ENCODE measurements at places on chromosomes 13 and 19. TPM values are rescaled to one million over a fixed set of nuclear protein-coding genes. Genes with fewer than 3 reads are reported as not detected.

The EHD2 gene
- polyA plus RNA-seq: 93.3 TPM

The CALR gene
- 1,259 TPM for polyA plus RNA-seq

GRCh38 chr19:18776288-18776594, 14.9 kb downstream of the COMP start:
- no peak for DNase-seq

- DNase-seq: peak; percentile 16
Measured at GRCh38 chr19:52492201-52492993, 35.1 kb upstream of the ZNF808 start.

GRCh38 chr13:48749144-48749543, 95.4 kb downstream of the CYSLTR2 start:
- peak; percentile 68 for DNase-seq

- DNase-seq: peak; percentile 75
Measured at GRCh38 chr13:41465241-41465847, 8.0 kb downstream of the RGCC start.

DNA sequence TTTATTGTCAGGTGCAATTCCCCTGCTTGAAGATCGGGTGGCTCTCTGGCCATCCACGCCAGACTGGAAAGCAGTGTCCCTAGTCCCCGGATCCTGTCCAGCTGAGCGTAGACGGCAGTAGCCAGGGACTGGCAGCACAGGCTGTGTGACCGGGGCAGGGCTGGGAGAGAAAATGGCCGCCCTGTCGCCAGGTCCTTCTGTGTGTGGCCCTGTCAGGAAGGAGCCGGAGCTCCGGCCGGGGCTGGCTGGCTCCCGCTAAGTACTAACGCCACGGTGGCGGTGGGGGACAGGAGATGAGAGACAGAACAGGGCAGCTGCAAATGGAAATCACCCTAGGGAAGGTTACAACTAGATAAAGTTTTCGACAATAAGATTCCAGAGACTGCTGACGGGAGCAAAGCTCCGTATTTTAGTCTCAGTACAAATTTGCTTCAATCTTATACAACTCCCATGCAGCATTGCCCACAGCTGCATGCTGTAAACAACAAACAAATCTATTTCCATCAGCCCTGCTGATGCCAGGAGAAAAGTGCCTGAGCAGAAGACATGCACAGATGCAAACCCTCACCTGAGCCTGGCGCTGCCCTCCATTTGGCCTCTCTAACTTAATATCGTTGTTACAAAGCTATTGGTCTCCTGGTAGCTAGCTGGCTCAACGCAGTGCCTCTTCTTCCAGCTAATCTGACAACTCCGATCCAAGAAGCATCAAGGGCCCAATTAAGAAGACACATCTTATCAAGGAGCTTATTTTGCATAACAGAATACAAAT, 253.0 kb downstream of the TSHZ3 start:
- no peak for DNase-seq

The CGB2 gene
- polyA plus RNA-seq: not detected

The PMIS2 gene
- not detected for polyA plus RNA-seq

- no peak for DNase-seq
Measured at GRCh38 chr19:8342316-8342683, 762 bp downstream of the KANK3 start.

GRCh38 chr13:37100731-37101130, 4.7 kb downstream of the CSNK1A1L start:
- no peak for DNase-seq

The C19orf18 gene
- 0.39 TPM for polyA plus RNA-seq

All from foreskin keratinocyte (primary cell).